CD4-positive, alpha-beta T cell (primary cell): ENCODE measurements at places on chromosomes 1 and 21.

DNA sequence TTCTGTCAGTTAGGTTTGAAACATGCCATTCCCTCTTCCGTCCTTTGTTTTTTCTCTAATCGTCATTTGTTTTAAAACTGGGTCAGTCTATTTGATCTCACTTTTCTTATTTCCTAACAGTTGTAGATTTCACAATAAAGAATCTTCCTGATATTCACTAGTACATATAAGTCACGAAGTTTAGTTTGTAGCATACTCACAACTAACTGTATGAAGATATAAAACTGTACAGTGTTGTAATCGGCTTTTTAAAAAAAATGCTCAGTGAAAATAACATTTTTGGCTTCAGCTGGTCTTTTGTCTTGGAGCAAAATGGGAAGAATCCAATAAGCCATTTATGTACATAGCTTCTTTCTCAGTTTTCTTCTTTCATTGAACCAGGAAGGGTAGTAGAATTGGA lies 78.3 kb downstream of the NCAM2 start:
- no peak for DNase-seq

- peak; percentile 66 for DNase-seq
These were observed 58.7 kb downstream of the RABGAP1L start for GRCh38 chr1:174217787-174218574.

DNA sequence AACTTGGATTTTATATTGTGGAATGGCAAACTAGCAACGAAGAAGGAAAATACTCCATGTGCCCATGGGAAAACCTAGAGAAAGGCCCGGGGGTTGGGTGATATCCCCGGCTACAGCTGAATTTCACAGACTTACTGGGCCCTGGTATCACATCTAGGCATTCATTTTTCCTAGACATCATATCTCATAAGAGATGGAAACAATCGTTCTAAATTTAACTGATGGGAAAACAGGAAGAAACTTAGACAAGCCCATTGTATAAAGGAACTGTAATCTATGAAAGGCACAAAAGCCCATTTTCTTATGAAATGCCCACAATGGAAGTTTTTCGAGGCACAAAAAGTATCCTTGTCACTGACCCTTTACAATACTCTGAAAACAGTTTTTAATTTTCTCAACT lies 407.9 kb upstream of the LYPLAL1 start:
- no peak for DNase-seq

DNA sequence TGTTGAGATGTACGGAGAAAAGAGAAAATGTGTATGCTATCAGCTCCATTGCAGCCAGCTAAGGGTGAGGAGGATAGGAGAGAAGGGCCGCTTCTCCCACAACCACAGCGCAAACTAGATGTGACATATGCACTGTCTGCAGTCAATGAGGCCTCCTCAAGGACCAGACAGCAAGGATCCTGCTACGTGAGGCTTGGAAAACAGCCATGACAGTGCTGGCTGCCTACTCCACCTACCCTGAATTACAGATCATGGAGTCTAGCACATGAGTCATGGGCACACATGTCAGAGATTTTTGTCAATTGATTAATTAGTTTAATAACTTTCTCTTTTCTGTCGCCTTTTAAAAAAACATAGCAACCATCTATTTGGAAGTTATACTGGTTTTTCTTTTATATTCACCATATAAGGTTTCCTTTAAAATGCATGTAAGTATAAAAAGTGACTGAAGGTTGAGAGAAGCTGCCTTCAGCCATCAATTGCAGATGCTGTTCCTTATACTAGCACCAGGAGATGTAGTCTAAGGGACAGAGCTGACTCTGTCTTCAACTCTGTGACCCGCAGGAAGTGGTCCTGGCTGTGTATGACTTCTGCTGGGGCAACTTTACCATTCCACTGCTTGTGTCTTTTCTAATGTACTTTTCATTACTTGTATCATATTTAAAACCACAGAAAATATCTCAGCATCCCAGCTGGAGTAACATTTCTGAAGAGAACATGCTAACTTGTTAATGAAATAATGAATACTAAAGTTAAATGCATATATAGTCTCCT lies 3.1 kb downstream of the VPS26C start:
- no peak for DNase-seq

DNA sequence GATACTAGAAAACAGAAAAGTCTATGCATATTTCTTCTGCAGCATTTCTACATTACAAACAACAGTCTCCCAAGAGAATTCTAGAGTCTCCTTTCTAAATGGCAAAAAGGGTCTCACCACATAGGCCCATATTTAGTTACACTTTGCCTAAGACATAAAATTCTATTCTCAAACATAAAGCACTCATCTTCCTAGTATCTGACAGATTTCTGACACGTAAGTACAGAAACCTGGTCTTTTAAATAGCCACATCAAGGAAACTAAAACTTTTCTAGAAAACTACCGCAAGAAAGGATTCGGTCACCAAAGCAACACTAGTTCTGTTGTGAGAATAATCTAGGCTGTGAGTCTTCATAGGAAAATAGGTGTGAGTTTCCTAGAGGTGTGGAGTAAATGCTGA lies 33.6 kb upstream of the CTSK start:
- no peak for DNase-seq

GRCh38 chr1:41689558-41689981 lies 205.1 kb upstream of the EDN2 start:
- DNase-seq, result no peak

DNA sequence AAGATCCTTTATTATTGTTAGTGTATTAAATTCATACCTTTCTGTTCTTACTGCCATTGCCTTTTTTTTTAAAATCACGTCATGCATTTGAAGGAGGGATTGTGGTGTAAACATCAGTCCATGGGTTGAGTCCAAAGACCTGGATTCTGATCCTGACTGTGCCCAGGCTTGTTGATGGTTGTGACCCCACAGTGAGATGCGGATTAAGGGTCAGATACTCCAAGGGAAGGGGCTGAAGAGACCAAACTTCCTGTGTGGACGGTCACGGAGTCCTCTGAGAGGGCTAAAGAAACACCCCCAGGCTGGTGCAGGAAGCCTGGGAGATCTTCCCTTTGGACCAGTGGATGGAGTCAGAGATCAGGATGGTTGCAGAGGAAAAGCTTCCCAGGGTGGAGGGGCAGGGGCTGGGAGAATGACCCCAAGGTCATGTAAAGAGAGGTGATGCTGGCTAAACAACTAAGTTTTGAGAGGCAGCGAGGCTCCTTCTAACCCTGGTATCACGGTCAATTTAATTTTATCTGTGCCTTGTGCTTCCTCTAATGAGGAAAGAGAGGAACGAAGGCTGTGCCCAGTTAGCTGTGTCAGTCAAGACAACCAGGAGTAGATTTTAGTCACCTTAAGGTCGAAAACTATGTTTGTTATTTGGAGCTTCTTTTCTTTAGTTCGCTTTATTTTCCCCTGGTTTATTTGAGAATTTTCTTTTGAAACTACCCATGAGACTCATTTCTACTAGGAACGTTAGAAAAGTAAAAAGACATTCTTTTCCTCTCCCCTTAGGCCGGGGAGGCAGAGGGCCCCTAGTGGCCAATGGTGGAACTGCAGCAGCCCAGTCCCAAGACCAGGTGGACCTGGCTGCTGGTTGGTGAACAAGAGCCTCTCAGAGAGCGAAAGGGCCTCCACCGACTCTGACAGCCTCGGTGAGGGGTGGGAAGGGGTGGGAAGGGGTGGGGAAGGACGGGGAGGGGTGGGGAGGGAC lies 8.7 kb upstream of the GPR161 start:
- DNase-seq, result peak; percentile 77

- DNase-seq, result no peak
These were observed 1.8 kb downstream of the HYI start for GRCh38 chr1:43451701-43452532.

DNA sequence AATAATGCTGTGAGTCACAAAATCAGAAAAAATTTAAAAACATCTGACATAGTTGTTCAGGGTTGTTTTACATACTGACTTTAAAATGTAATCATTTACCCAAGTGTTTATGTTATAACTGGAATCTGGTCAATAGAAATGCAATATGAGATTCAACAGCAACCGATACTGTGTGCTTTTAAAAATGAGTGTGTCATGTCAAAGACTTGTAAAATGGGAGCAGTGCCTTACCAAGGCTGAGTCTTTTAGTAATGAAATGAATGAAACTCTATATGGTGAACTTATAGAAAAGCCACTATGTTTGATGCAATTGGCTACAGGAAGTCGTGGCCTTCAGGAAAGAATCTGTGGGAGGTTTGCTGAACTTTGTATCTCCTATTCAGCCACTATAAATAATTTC lies 570.2 kb downstream of the DPYD start:
- no peak for DNase-seq

- no peak for DNase-seq
These were observed 7.5 kb upstream of the TP53BP2 start for GRCh38 chr1:223853275-223853674.

DNA sequence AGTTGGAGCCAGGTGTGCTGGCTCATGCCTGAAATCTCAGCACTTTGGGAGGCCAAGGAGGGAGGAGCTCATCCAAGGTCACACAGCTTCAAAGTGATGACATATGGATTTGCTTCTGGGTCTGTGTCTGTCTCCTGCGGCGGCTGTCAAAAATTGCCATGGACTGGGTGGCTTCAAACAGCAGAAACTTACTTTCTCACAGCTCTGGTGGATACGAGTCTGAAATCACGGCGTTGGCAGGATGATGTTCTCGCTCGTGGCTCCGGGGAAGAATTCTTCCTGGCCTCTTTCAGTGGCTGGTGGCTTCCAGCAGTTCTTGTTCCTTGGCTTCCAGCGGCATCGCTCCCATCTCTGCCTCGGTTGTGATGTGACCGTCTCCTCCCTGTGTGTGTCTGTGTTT lies 314.8 kb upstream of the C1orf174 start:
- DNase-seq, result no peak

DNA sequence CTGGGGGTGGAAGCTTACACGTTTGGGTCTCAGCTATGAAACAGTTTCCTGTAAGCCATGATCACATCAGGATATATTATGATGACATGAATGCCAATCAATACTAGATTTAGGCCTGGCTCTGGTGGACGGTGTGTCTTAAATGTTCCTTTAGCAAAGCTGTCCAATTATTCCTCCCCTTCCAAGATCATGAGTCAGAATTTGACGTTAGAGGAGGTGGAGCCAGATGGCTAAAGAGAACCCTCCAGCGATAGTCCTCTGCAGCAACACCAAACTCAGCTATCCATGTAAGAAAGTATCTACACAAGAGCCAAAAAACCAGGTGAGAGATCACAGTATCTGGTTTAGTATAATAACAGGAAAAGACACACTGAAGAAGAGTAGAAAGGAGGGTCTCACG lies 47.8 kb downstream of the PACC1 start:
- DNase-seq, result no peak

- DNase-seq, result no peak
These were observed 133.8 kb upstream of the CACNA1E start for GRCh38 chr1:181349512-181349911.

GRCh38 chr1:212119397-212119837 lies 83.9 kb downstream of the DTL start:
- DNase-seq, result no peak

GRCh38 chr21:9837946-9838737 lies 683.2 kb upstream of the TPTE start:
- DNase-seq, result no peak

- DNase-seq, result no peak
These were observed 229.5 kb downstream of the TRABD2B start for GRCh38 chr1:47767741-47768100.

DNA sequence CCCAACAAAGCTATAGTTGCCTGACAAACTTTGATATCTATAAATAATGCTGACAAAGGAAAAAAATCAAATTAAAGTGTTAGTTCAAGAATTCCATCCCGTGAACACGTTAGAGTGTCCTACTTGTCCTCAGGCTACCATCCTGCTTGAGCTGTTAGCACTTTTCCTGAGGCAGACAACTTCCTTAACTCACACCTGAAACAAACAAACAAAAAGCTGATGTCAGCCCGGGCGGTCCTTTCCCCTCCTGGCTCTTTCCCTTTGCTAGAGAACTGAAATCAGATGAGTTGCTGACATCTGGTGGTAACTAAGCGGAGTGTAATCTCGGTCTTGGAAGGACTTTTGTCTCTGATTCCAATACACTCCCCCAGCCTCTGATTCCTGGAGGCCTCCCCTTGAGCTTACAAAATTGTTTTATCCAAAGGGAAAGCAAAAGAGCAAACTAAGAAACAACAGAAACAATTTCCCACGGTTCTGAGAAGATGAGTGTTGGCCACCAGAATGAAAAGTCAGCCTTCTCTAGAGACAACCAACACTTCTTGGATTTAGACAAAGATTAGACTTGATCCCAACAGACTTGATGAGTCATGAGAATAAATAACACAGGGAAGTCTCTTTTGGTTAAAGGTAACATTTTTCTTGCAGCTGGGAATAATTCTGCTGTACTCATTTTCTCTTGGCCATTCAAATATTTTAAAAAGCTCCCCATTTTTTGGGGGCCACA lies 135.4 kb downstream of the PROX1 start:
- peak; percentile 61 for DNase-seq

GRCh38 chr1:86616871-86617270 lies 70.0 kb downstream of the CLCA4 start:
- peak; percentile 38 for DNase-seq

- DNase-seq, result no peak
These were observed 8.5 kb downstream of the GGPS1 start for GRCh38 chr1:235336903-235337302.

- DNase-seq, result no peak
These were observed 120.5 kb upstream of the HMGB4 start for GRCh38 chr1:33743221-33743998.

- no peak for DNase-seq
These were observed 1328.6 kb upstream of the ADGRL2 start for GRCh38 chr1:80472145-80472544.

DNA sequence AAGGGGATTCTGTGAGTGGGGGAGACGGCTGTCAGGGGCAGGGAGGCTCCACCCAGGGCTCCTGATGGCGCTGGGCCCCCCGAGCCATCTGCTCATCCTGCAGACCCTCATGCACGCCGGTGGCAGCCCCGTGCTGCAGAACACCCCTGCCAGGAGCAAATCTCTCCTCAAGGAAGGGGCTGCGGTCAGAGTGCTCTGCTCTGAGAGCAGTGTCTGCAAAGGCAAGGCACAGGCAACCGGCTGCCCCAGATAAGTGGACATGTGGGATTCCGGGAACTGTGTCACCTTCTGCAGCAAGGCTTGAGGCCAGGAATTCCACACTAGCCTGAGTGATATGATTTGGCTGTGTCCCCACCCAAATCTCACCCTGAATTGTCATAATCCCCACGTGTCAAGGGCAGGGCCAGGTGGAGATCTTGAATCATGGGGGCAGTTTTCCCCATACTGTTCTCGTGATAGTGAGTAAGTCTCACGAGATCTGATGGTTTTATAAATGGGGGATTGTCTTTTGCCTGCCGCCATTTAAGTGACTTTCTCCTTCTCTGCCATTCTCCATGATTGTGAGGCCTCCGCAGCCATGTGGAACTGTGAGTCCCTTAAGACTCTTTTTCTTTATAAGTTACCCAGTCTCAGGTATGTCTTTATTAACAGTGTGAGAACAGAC lies 101.0 kb downstream of the PDE9A start:
- DNase-seq, result no peak

- no peak for DNase-seq
These were observed 127.0 kb downstream of the PLPP3 start for GRCh38 chr1:56452027-56453011.
